Activated naive CD4-positive, alpha-beta T cell treated with anti-CD3 and anti-CD28 coated beads for 36 hours (primary cell): ENCODE measurements at places on chromosomes 3 and 15.
A peak's percentile ranks its signal among the peaks of the same experiment; 100 is the strongest.

DNA sequence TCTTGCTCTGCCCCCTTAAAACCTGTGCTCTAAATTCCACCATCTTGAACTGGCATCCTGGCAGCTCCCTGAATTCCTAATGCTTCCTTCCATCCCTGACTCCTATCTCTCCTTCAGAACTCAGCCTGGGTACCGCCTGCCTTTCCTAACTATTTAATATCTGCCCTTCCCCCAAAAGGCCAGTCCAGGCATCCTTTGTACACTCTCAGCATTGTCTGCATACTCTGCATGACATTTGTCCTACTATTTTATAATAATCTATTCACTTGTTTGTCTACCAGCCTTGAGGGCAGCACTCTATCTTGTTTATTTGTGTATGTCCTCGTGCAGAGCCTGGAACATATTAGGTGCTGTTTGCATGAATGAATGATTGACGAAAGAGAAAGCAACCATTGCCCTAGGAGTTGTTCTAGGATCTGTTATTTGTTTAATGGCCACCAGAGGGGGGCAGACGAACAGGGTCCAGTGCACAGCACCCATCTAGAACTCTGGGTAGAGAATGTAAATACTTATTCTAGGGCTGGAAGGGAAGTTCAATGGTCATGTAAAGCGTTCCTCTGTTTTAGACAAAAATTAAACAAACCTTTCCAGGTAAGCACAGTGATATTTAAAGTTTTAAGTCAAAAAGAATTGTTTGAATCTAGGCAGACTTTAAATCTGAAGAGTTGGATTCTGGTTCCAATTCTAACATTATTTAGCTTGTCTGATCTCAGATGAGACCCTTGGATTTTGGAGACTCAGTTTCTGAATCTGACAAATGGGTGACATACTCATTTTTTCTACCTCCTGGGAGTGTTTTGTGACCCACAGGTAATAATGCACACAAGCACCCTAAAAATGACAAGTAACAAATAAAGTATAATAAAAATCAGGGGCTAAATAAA, 125.8 kb upstream of the GALNT15 start:
- DNase-seq, result peak; percentile 68

GRCh38 chr15:74006774-74007639, 12.5 kb downstream of the PML start:
- DNase-seq, result peak; percentile 48

GRCh38 chr3:6785726-6786125, 75.2 kb upstream of the GRM7 start:
- DNase-seq, result no peak

DNA sequence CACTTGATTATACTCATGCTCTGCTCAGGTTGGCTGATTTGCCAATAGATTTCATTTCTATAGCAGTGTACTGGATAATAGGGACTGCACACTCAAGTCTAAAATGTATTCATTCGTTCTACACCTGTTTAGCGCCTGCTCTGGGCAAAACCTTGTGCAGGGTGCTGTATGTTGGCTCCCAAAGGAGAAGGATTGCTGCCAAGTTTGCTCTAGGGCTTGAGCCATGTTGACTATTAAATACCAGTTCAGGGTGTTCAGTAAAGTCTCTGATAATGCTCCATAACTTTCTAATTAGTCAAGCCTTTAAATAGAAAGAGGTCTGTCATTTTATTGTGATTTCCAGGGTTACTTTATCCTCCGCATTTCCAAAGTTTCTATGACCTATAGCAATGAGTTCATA, 470.2 kb downstream of the MAGI1 start:
- no peak for DNase-seq

- no peak for DNase-seq
Observed at GRCh38 chr3:175659670-175660350, 800.7 kb downstream of the NAALADL2 start.

DNA sequence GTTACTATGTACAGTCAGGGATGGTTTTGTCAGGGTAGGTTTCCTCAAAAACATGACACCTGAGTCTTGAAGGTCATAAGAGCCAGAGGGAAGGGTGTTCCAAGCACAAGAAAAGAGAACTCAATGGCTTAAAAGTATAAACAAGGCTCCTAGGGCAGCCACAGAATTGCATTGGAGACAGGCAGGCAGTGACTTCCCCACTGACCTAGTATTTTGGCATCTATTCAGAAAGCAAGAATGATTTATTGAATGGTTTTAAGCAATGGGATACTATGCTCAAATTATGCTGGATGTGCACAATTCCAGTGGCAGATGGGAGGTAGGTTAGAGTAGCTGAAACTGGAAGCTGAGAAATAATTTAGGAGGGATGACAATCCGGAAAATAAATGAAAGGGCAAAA, 54.0 kb downstream of the TSC22D2 start:
- DNase-seq, result no peak

DNA sequence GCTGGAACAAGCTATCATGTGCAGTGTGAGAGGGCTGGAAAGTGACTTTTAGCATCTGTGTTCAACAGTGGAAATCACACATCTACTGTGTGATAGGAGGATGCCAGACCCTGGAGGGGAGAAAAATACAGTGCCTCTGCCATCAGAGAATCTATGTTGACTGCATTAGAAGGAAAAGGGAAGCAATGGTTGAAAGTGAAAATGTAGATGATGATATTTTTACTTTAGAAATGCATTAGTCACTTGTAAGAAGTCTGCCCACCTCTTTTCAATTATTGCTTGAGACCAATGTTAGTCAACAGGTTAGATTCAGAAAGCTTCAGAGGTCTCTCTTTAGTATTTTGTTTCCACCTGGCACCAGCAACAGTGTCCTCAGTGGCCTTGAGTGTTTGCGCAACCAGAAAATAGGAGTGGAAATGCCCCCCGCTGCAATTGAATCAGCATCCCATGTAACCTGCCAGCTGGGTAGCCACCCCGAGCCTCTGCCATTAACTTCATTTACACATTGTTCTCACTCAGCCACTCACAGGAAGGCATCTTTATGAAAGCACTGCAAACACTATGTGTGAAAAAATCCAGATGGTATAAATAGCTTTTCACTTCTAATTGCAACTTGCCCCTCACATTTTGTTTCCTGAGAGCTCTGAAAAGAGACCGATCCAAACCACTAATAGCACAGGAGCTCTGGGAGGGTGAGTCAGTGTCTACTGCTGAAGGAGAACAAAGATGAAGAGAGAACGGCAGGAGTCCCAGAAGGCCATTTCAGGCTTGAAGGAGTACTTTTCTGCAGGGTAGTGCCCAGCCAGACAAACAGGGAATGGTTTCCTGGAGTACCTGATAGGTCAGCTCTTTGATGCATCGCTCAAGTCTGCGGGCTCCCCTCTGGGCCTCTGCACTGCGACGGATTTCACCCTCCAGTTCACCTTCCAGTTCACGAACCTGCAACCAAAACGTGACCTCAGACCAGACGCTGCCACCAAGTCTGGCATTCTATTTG, 92.1 kb downstream of the HHLA2 start:
- peak; percentile 17 for DNase-seq

- DNase-seq, result no peak
Observed at GRCh38 chr15:66287461-66288057, 5.8 kb upstream of the DIS3L start.

- no peak for DNase-seq
Observed at GRCh38 chr3:22885574-22886341, 317.4 kb upstream of the UBE2E2 start.

DNA sequence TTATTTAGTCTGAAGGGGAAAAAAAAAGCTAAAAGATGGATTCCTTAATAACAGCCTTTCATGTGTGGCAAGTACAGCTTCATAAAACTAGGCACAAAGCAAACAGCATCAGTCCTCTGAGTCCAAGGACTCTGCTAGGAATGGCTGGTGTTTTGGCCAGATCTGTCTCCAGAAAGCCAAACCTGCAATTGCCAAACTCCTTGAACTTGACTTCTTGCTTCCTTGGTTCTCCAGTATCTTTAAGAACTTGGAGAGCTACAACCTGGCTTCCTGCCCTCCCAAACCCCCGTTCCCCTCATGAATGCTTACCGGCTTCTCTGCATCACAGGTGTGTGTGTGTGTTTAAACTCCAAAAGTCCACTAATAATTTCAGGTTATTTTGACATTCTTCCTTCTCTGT, 1.6 kb upstream of the PLOD2 start:
- DNase-seq, result no peak

DNA sequence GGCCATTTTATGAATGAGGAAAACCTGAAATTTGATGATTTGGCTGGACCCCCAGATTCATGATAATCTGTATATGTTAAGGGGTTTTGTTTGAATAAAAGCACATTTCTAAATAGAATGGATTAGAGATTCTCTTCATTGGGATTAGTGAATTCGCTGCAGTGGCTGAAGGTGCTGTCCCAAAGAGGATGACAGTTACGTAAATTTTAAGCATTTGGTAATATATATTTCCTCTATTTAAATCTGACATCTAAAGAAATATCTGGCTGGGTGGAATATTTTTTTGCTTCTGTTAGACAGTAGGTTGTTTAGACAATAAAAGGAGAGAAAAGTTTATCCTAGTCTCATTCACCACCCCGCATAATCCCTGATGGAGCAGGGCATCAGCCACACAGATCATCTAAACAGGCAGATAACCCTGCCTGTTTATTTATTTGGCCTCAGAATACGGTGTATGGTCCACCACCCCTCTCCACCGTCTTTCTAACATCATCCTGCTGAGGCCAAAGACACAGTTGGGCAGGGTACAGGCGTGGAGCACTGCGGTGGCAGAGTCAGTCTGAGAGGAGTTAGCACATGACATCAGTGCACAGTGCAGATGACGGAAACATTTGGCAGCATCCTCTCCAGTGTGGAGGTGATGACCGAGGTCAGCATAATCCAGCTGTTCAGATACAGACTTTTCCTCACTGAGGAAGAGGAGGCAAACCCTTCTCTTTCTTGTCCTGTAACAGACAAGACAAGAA, 20.4 kb upstream of the NFKBIZ start:
- DNase-seq, result peak; percentile 82

DNA sequence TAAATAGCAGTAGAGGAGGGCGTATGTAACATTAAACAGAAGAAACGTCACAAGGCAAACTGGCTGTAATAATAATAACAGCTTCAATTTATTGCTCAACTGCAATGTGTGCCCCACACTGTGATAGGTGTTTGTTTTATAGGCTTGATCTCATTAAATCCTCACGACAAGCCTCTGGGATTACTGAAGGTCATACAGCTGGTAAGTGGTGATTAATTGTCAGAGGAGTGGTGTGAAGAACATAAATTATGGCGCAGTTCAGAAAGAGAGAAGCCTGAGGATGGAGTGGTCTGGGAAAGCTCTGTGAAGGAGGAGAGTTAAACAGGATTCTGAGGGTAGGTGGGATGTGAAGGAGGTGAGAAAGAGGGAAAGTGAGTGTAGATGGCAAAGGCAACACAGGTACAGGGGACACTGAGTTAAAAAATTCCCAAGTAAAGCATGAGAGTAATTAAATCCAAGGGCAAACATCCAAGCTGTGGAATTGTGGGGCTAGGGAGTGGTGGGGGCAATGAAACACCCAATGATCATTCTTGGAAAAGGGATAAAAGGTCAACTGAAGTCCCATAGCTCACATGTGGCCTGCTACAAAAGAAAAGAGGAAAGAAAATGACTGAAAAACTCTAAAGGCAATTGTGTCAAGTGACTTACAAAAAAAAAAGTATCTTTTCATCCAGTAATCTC, 16.5 kb upstream of the GLCE start:
- DNase-seq, result no peak

- DNase-seq, result no peak
Observed at GRCh38 chr3:57963811-57964346, 44.3 kb upstream of the FLNB start.

- peak; percentile 30 for DNase-seq
Observed at GRCh38 chr3:128466840-128467541, at the start of gene DNAJB8. Gene DNAJB8 (minus strand): TSS chr3:128466890. CDS start chr3:128463245, 3,645 bp downstream.

- no peak for DNase-seq
Observed at GRCh38 chr3:44795197-44795596, 33.6 kb downstream of the KIF15 start.

DNA sequence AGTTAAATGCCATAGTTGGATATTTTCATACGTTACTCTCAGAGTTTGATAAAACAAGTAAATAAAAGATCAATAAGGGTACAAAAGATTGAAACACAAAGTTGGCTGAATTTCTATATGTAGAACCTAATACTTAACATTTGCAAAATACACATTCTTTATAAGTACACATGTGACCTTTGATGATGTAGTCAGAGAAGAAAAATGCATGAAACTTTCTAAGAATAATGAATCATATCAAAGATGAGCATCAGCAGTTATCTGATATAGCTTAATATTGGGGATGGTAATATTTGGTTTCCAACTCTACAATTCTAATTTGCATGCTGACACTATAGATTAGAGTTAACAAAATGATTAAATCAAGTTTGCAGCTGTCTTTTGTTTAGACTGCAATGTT, 188.0 kb upstream of the TGFBR2 start:
- DNase-seq, result no peak

DNA sequence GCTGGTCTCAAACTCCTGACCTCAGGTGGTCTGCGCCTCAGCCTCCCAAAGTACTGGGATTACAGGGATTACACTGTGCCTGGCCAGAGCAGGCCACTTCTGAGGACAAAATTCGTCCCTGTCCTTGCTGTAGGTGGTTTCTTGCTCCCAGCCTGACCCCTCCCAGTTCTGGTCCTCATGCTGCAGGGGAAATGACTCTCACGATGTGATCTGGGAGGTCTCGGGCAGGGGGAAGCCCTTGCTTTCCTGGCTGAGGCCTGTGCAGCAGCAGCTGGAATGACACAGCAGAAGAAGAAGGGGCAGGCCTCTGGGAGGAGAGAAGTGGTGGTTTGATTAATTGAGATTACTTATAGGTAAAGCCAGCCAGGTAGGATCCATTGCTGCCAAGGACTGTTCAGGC, 39.3 kb downstream of the MEGF11 start:
- no peak for DNase-seq

DNA sequence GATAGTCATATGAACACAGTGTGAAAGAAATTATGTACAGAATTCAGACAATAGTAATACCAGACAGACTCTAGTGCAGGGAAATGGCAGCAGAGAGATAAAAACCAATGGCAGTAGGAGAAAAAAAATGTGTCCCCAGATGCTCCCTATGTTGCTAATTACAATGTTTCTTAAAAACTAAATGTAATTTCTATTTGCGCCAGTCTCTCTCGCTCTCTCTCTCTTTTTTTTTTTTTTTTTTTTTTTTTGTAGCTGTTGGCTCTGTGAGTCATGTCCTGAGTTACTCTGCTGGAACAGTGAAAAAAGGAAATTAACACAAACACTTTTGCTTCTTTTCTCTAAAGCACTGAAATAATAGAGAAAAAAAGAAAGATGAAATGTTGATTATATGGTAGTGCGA, 871.9 kb downstream of the GBE1 start:
- no peak for DNase-seq
